ENCODE measurements at places on chromosomes 12 and 14.

- no peak for DNase-seq
These were observed 3.6 kb downstream of the NUDT4 start for GRCh38 chr12:93381161-93381975.

DNA sequence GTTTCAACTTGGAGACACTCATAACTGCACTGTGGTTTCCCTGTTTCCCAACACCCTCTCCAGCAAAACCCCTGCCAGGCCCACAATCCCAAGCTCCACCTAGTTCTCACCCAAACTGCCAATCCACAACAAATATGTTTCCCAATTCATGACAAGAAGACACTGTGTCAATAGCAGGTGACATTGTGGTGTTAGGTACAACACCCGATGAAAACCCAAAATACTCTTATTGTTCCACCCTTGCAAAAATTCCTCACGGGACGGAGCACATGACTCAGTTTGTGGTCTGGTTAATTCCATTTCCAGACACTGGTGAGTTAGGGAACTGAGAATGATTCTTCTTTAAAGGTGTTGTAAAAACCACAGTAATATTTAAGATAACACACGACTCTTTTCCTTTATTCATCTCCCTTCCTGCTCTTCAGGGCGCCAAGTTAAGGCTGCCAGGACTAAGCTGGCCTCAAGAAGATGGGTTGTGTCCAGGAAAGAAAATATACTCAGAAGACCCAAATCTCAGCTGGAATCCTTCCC lies 735.5 kb downstream of the MED13L start:
- no peak for DNase-seq

DNA sequence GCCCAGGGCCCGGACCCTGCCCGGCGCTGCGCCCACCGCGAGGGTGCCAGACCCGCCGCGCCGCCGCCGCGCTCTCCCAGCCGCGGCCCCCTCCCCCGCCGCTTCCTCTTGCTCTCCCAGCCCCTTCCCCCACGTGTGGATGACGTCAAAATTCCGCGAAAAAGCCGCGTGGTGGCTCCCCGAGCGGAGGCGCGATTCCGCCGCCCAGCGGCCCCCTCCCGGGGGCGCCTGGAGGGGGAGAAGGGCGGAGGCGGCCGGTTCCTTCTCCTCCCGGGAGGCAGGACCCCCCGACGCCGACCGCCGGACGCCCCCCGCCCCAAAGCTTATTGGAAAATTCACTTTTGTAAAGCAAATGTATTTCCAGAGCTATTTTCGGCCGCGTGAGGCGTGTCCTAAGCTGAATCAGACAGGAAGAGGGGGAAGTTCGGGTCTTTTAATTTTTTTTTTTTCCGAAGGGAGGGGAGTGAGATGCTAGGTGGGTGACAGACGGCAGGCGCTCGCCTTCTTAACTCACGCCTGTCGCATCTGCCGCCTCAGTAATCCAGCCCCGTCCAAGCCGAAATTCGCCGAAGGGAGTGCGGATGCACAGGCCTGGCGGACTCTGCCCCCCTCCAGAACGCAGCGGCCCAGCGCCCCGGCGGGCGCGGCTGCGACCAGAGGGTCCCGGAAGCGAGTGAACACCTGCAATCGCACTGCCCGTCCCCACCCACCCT lies 4.1 kb upstream of the CCND2 start:
- peak; percentile 94 for DNase-seq

- no peak for DNase-seq
These were observed 68.2 kb upstream of the EVL start for GRCh38 chr14:99996951-99997571.

DNA sequence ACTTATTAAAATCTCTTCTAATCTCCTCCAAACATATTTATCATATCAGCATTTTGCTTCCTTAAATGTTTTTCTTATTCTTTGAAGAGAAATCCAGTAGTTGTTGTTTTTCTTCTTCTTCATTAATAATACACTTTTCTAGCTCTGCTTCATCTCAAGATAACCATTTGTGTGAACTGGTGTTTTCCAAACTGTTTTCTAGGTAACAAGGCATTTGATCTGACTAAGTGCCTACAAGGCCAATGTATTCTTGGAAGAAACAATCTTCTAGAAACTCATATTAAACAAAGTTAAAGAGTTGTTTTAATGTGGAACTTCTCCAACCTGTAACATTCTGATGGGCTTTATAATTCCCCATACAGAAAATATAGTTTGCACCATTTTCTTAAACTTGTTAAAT lies 30.8 kb upstream of the IFNG start:
- DNase-seq = no peak
